ENCODE measurements at places on chromosomes 7 and 10.

- no peak for DNase-seq
Observed at GRCh38 chr7:148567524-148567923, 23.0 kb upstream of the C7orf33 start.

DNA sequence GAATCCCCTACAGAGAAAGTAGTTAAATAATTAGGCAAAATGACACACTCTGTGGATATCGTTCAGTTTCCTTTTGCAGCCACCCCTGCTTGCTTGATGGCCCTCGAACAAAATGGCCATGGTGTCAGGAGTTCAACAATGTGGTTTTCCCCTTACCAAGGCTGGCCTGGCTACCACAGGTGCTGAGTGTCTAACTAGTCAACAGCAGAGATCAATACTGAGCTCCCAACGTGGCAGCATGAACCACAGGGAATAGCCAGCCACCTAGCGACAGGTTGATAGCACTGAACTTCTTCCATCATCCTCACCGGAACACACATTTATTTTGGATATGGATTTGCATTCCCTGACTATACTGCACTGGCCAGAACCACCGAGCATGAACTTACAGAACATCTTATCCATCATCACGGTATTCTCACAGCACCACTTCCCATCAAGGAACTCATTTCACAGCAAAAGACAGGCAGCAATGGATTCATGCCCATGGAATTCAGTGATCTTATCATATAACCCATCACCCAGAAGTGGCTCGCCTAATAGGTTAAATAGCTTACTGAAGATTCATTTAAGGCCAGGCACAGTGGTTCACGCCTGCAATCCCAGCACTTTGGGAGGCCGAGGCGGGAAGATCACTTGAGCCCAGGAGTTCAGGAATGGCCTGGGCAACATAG lies 6.3 kb downstream of the C10orf67 start:
- DNase-seq, result no peak

DNA sequence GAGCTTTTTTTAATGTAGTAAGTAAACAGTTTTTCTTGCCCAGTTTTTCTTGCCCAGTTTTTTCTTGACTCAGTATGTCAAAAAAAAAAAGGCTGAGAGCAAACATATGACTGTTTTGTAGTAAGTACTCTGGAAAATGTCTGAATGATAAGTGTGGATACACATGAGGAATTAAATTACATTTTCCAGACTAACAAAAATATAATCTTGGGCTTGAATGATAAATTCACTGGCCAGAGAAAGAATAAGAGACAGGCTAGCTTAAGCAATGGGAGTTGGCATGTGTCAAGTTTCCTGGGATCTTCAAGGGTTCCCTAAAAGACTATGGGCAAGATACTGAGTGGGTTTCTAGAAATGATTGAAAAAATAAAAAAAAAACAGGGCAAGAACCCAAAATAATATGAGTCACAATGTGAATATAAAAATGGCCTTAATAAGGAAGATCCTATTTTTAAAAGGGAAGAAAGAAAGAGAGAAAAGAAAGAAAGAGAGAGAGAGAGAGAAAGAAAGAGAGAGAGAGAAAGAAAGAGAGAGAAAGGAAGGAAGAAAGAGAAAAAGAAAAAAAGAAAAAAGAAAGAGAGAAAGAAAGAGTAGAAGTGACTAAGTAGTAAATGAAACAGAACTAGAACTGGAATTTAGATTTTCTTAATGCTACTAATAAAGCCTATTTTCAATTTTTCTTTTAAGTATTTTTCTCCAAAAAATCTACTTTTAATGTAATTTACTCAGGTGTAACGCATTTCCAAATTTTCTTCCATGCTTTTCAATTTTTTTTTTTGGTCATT lies 60.2 kb downstream of the TFPI2 start:
- no peak for DNase-seq

GRCh38 chr10:79431891-79432831 lies 13.3 kb downstream of the ZCCHC24 start:
- DNase-seq, result no peak

GRCh38 chr7:132309102-132309805 lies 267.0 kb downstream of the PLXNA4 start:
- no peak for DNase-seq

- no peak for DNase-seq
Observed at GRCh38 chr7:150787321-150788281, 12.6 kb downstream of the TMEM176B start.

DNA sequence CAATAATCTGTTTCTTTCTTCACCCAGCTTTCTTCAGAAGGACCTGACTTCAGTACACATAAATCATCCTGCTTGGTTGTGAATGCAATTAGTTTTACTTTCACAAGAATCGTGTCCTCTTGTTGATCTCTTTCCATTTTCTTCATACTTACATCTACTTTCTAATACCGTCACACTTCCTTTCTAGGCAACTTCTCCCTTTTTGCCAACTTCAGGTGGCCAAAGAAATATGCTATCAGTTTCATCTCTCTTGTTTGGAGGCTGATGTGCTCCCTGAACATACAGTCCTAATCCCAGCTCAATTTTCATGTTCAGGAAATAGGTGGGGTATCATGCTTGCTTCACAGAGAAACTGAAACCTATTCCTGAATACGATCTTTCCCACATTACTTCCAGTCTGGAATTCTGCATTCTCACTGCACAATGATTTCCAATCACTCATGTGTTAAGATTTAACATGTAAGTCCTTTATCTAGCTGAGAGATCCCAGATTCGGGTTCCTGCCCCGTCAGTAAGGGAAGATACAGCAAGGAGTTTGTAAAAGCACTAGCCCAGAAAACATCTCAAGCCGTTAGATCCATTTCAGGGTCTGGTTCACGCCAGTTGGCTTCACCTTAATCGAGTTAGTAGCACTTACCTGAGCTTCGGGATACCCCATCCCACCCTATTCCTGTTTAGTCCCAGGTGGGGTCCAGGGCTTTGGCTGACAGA lies 994 bp downstream of the SLC25A28 start:
- DNase-seq, result no peak

DNA sequence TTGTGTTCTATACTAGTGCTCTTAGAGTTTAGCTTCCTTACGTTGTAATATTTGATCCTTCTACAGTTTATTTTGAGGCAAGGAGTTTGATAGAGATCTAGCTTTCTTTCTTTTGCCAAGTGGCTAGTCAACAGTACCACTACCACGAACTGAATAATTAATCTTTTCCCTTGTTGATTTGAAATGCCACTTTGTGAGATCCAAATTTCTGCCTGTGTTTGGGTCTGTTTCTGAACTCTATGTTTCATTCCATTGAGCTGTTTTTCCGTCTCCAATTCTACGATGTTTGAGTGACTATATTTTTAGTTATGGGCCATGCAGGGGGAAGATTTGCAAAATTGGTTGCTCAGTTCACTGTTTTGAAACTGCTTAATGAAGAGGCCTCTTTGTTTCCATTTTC lies 134.7 kb downstream of the KIAA1217 start:
- DNase-seq, result no peak

GRCh38 chr10:32646535-32646934 lies 200.6 kb downstream of the CCDC7 start:
- DNase-seq, result no peak

DNA sequence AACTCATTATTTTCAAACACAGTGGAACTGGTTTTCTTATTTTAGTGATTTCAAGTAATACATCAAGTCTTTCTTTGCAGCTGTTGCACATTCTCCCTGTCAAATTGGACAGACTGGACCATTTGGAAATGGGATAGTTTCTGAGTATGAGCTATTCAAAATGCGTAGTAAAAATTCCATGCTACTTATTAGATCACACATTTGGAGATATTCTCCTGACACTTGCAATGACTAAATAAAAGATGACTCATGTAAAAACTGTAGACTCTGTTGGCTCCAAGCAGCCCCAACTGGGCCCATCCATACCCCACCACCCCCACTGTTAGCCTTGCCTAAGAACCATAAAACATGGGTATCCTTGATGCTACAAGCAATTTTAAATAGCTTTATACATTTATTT lies 25.9 kb upstream of the BICC1 start:
- DNase-seq, result no peak

DNA sequence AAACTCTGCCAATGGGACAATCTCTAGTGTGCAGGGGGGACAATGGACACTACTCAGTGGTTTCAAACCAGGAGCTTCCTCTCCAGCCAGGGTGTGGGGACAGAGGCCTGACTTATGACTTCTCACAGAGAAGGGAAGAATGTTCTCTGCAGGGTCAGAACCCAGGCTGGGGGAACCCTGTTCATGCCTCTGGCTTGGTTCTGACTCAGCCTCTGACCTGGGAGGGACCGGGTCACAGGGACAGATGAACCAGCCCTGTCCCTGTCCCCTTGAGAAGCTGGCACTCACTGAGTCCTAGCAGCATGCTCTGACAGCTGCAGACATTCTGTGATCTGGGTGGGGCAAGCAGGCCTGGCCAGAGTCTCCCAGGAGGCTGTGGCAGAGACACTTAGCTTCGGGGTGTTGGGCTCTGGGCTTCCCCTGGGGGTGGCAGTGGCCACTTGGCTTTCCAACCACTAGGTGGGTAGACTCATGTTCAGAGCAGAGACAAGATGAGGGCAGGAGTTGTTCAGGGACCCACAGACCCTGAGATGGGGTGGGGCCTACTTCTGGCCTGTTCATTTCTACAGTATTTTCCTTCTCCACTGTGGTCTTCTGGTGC lies 13.6 kb downstream of the TSPAN15 start:
- DNase-seq, result no peak

GRCh38 chr7:47648275-47648925 lies 66.5 kb upstream of the TNS3 start:
- DNase-seq, result peak; percentile 53

- no peak for DNase-seq
Observed at GRCh38 chr10:88672041-88672440, 7.8 kb downstream of the LIPF start.
